ENCODE measurements at places on chromosomes 4 and X.
A peak's percentile ranks its signal among the peaks of the same experiment; 100 is the strongest.

GRCh38 chrX:22686138-22686541 lies 313.6 kb upstream of the DDX53 start:
- peak; percentile 67 for DNase-seq

GRCh38 chrX:44071070-44071645 lies 98.0 kb upstream of the NDP start:
- DNase-seq, result no peak

DNA sequence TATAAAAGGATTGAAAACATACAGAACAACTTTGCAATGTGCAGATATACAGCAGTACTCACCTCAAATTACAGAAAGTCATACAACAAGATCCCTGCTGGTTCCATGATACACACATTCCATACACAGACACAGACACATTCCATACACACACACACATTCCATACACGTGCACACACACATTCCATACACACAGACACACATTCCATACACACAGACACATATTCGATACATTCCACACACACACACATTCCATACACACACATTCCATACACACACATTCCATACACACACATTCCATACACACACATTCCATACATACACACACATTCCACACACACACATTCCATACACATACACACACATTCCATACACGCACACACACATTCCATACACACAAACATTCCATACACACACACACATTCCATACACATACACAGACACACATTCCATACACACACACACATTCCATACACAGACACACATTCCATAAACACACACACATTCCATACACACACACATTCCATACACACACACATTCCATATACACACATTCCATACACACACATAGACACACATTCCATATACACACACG lies 13.7 kb downstream of the LINC00632 start:
- DNase-seq, result no peak

GRCh38 chr4:108146819-108147218 lies 21.9 kb downstream of the LEF1 start:
- DNase-seq, result no peak

DNA sequence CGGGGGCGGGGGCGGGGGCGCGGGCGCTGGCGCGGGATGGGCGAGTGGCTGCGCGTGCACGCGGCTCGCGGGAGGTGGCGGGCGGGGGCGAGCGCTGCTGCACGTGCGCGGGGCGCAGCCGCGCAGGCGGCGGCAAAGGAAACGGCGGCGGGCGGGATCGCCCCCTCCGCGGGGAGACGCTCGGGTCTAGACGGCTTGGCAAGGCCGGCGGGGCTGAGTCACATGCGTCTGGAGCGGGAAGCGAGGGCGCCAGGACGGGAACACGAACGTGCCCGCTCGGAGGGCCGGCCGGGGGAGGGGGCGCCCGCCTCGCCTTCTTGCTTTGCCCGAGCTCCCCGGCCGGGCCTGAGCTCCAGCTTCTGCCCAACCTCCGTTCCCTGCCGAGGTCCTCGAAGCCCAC lies 4.3 kb upstream of the HAUS7 start:
- peak; percentile 2 for DNase-seq

DNA sequence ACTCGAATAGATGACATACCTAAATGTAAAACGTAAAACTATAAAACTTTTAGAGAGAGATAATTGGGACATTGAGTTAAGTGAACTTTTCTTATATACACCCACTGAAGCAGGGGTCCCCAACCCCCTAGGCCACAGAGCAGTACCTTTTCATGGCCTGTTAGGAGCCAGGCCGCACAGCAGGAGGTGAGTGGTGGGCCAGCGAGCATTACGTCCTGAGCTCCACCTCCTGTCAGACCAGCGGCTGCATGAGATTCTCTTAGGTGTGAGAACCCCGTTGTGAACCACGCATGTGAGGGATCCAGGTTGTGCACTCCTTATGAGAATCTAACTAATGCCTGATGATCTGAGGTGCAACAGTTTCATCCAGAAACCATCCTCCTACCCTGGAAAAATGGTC lies 114.8 kb downstream of the HMX1 start:
- no peak for DNase-seq

GRCh38 chr4:160026721-160027120 lies 923.8 kb downstream of the RAPGEF2 start:
- DNase-seq, result no peak

Measured in SHP77 (cell line).